ENCODE measurements at places on chromosomes 5 and 9.

DNA sequence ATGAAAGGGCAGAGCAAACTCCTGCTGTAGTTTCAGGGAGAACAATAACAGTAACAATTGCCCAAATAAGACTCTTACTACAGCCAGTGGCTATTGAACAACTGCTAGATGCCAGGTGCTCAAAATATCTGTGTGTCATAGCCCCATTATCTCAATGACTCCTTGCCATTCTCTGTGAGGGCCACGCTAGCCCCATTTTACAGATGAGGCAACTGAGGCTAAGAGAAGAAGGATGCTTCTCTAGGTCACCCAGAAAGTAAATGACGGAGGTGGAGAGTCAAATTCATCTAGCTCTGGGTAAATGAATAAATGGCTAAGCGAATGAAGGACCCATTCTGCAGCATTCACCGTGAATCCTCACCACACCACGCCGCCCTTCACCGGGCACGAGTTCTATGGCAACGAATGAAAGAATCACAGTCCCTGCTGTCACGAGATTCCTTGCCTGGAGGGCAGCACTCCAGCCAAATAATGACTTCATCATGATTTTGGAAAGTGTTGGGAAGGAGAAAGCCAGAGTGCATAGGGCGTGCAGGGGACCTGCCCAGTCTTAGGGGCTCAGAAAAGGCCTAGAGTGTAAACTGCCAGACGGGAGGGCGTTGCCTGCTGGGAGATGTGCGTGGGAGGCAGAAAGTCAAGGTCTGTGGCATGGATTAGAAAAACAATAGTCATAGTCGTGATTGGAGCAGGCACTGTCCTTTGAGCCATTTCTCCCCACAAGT is 147.2 kb downstream of the C9orf50 start:
- DNase-seq: no peak

GRCh38 chr5:9533562-9534364 is 12.1 kb downstream of the SEMA5A start:
- DNase-seq: no peak

DNA sequence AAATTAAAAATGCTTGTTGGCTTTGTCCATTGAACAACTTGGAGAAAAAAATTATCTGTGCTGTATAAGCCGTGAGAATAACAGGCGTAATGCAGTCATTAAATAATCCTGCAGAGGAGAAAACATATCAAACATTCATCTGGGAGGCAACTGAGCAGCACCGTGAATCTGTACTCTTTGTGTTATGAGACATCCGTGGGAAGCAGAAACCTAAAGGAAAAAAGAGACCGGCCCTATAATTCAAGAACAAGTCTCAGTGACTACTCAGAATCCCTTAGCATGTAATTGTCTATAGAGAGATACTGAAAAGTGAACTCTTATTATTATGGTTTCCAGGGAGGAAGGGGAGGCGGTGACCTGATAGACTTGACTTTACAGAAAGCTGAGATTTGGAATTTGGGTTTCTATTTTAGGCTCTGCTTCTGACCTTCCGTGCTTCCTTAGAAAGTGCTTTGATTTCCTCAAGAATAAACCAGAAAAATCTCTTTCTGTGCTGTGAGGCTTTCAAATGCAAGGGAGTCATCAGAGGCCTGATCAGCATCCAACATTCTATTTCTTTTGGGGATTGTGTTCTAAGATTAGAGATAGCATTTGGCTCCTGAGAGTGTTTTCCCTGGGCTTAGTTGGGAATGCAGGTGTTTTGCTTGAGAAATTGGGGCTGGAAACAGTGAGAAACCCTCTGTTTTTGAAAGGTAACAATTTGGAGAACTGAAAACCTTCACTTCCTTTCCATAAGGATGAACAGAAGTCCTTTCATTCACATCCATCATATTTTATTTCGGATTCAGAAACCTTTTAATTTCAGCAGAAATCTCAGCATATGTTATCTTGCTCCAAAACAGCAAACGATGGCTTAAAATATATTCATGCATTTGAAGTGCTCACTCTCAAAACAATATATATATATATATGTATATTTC is 296.7 kb downstream of the CSNK1G3 start:
- DNase-seq: no peak

GRCh38 chr5:160471761-160472160 is 50.1 kb downstream of the PTTG1 start:
- no peak for DNase-seq

- no peak for DNase-seq
These were observed 43.9 kb upstream of the ARAP3 start for GRCh38 chr5:141725891-141726290.

DNA sequence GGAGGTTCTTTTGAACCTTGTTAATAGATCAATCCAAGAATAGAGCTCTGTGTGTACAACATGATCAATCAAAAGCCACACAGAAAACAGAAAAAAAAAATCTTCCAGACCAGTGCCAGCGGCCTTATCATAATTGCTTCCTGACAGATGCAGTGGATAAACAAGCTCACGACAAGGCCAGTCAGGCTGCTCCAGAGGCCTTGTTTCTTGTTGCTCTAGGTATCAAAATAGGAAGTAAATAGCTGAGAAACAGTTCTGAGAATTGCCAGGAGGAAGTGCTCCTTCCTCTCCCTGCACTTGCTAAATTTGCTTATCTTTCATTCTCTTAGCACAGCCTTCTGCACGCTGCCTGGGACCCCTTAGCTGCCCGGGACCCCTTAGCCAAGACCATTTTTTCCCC is 199.0 kb upstream of the TARS1 start:
- DNase-seq: no peak

GRCh38 chr5:98965226-98965625 is 36.4 kb upstream of the CHD1 start:
- DNase-seq: no peak

- DNase-seq: no peak
These were observed 42.9 kb downstream of the SHC3 start for GRCh38 chr9:89135591-89136166.

DNA sequence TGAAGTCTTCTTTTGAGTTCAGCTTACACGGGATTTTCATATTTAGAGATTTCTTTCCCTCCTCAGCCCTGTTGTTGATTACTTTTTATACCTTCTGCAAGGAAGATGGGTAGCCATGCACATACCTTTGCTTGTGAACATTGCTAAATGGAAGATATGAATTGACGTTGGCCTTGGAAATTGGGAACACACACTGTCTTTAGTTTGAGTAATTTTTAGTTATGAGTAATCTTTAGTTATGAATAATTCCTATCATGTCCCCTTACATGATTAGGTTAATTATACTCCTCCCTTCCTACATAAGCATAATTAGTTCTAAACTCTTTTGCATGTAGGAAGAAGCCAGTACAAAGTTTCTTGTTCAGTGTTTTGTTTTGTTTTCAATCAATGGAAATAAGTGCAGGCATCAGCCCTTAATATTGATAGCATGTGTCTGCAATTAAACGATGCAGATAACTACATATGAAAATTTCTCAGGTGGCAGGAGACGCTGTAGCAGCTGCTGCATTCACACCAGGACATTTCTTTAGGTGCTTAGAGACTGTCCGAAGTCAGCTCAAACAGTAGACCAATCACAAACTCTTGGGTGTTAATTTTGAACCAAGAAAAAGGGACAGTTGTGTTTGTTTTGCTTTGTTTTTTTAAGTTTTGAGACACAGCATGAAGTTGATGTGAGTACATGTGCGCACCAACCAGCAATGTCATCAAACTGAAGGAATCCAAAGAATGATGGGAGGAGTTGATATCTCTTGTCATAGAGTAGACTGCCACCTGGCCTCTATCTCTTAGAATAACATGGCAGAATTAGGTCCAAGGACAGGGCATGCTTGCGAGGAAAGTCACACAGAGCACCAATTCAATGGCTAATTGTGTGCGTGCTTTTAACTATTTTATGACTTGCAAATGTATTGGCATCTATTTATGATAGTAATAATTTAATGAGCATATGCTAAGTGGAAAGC is 51.4 kb downstream of the SMARCA2 start:
- no peak for DNase-seq

- no peak for DNase-seq
These were observed 54.3 kb downstream of the ASS1 start for GRCh38 chr9:130498918-130499698.

GRCh38 chr9:34546834-34547827 is 24.3 kb upstream of the ENHO start:
- DNase-seq: no peak

DNA sequence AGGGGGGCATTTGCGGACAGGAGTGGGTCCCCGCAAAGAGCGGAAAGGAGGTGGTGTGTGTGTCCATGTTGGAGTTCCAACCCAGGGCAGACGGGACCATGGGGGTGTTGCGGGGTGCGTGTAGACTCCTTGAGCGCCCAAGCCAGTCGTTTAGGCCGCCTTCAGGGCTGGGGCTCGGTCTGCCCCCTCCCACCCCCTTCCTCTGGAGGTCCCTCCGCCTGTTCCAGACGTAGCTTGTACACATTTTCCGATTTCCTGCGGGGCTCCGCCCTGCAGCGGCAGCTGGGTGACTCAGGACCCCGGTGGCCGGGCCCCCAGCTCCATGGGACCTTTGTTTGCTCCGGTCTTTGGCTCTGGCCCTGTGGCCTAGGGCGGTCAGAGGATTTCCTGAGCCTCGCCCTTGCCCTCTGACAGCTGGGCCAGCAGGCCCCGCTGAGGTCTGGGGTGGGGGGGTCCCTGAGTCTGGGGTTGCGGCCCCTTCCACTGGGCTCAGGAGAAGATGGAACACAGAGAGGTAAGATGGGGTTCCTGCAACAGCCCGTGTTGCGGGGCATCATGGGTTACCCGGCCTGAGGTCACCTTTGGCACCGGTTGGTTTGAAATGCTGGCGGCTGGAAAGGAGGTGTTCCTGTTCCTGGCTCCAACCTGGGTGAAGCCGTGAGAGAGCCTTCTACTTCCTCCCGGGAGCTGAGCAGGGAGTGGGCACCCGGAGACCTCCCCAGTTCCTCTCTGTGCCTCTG is 1.5 kb downstream of the PKN3 start:
- no peak for DNase-seq

DNA sequence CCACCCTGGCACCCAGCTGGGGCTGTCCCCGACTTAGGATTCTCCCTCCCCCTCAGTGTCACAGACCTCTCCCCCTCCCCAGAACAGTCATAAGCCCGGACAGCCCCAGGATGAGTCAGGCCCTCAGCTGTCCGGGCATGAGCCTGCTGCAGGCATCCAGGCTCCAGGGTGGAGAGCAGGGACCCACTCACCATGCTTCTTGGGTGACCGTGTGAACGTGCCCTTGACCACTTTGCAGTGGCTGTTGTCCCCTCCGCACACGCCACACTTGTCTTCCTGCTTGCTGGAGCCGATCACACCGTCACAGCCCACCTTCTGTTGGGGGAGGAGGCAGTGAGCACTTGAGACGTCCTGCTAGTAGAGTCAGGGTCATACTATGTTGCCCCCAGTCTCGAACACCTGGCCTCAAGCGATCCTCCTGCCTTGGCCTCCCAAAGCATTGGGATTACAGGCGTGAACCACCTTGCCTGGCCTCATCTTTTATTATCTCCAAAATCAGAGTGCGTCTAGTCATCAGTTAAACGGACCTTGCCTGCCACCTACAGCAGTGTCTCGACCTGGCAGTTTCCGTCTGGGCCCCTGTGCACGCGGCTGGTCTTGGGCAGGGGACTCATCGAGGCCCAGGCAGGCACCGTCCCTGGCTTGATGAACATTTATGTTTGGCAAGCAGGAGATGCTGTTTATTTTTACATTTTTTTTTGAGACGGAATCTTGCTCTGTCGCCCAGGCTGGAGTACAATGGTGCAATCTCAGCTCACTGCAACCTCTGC is 72.6 kb downstream of the ZNF354C start:
- no peak for DNase-seq

- no peak for DNase-seq
These were observed 21.8 kb downstream of the MTMR12 start for GRCh38 chr5:32290922-32291321.

- no peak for DNase-seq
These were observed 47.4 kb downstream of the FNBP1 start for GRCh38 chr9:129995409-129996160.

Data from renal cortex interstitium (tissue), 15 donors.